ENCODE measurements at places on chromosomes 12 and 14. TPM values are rescaled to one million over a fixed set of nuclear protein-coding genes. Genes with fewer than 3 reads are reported as not detected.

DNA sequence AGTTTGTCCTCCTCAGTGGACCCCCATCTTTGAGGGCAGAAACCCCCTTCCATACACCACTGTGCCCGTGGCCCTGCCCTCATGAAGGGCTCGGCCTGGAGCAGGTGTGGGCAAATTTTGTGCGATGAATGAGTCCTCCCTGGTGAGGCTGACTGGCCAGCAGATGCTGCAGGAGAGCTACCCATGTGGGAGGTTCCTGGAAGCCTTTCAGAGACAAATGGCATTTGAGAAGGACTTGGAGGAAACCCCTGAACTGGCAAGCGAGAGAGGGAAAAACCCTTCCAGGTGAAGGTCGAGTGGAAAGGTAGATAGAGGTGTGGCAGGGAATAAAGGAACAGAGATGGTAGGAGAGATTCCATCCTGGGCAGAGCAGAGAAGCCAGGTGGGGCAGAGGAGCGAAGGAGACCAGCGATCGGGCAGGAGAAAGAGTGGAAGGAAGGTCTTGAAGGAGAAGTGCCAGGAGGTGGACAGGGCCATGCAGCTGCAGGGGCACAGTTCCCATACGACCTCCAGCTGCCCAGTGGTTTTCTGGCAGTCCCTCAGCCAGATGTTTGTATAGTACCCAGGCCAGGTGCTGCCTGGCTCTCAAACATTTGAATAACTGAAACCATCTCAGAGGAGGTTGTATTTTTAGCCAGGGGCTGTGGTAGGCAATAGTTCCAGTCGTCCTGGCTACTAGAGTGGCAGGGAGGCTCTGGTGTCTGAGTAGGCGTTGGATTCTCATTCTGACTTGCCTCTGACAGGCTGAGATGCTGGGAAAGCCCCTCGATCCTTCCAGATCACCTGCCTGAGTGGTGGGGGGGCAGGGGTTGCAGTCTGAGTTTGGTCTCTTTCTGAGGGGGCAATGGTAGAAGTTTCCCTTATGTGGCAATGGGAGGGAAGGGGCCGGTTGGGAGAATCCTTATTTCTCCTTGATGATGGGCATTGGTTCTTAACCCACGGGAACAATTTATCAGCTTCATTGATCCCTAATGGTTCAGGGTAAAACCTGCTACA, 40.1 kb downstream of the FBXL14 start:
- no peaks in the 10 kb centered on the region for H3K36me3 ChIP-seq
- H3K27ac ChIP-seq: no peak overlapping the region
- H3K4me3 ChIP-seq: no peak overlapping the region
- H3K4me1 ChIP-seq: no peaks in the 10 kb centered on the region

The INSM2 gene
- total RNA-seq: not detected

The ACSM4 gene
- total RNA-seq: not detected

The RPS6KA5 gene
- 38.2 TPM for total RNA-seq

The BCL11B gene
- 210 TPM for total RNA-seq
